ENCODE measurements at places on chromosomes 1 and 21.
A peak's percentile ranks its signal among the peaks of the same experiment; 100 is the strongest.

- no peak for DNase-seq
Observed at GRCh38 chr1:25445993-25446538, 15.4 kb downstream of the MACO1 start.

GRCh38 chr1:184486761-184487445, 100.1 kb downstream of the C1orf21 start:
- no peak for DNase-seq

GRCh38 chr1:204513117-204513716, 3.0 kb upstream of the MDM4 start:
- DNase-seq: no peak

- no peak for DNase-seq
Observed at GRCh38 chr1:205345761-205346160, 11.0 kb downstream of the KLHDC8A start.

DNA sequence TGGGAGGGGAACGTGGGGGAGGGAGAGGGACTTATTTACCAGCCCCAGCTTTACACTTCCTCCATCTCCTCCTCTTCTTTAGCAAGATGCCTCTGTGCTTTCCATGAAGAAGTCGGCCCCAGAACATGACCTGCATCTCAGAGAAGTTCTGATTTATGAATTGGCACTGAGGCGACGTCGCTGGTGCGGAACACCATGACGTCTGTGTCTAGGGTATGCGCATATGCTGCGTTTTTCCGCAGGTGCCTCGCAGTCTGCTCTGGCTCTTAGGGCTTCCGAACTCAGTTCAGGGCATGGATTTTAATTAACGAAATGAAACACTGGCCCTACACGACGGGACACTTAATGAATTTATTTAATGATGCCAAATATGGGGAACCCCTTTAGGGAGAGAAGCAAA, 510.3 kb downstream of the SMYD3 start:
- peak; percentile 17 for DNase-seq

- DNase-seq: no peak
Observed at GRCh38 chr1:244957525-244957924, 93.2 kb upstream of the HNRNPU start.

All from NCI-H187 (cell line).